ENCODE measurements at places on chromosomes 1 and 21. TPM values are rescaled to one million over a fixed set of nuclear protein-coding genes. Genes with fewer than 3 reads are reported as not detected.

Gene BEND5
- total RNA-seq, result 0.65 TPM

Gene BSND
- total RNA-seq, result not detected

Gene UHMK1
- 118 TPM for total RNA-seq

Gene OR14K1
- total RNA-seq, result not detected

Gene DMRTA2
- total RNA-seq, result not detected

Gene TNFSF4
- total RNA-seq, result 33.5 TPM

Gene FBXO2
- total RNA-seq, result 0.50 TPM

Gene MATN1
- 0.13 TPM for total RNA-seq

Gene CLCA1
- not detected for total RNA-seq

Gene CELA2B
- not detected for total RNA-seq

Gene OR2W3
- not detected for total RNA-seq

Gene EXO1
- total RNA-seq, result 26.9 TPM

Gene AADACL3
- not detected for total RNA-seq

Gene TSPEAR
- total RNA-seq, result not detected

Gene SPRR2B
- not detected for total RNA-seq

Gene GJA8
- total RNA-seq, result not detected

Gene PLCH2
- total RNA-seq, result under 0.01 TPM

Gene UBE2Q1
- 42.9 TPM for total RNA-seq

Gene SLC25A34
- 0.13 TPM for total RNA-seq
